Thyroid gland (tissue), 4 donors: ENCODE measurements at places on chromosomes 3 and 15. TPM values are rescaled to one million over a fixed set of nuclear protein-coding genes. Genes with fewer than 3 reads are reported as not detected.

Gene AHSG
- total RNA-seq = not detected

Gene TPRA1
- total RNA-seq = 47.5 TPM

Gene ATP2B2
- total RNA-seq = 0.15 TPM

Gene KBTBD8
- total RNA-seq = 0.92 TPM

Gene IL16
- 10.1 TPM for total RNA-seq

Gene SLC28A2
- total RNA-seq = not detected

Gene SNRPA1
- 97.5 TPM for total RNA-seq

Gene APOD
- total RNA-seq = 500 TPM

Gene TJP1
- total RNA-seq = 107 TPM

DNA sequence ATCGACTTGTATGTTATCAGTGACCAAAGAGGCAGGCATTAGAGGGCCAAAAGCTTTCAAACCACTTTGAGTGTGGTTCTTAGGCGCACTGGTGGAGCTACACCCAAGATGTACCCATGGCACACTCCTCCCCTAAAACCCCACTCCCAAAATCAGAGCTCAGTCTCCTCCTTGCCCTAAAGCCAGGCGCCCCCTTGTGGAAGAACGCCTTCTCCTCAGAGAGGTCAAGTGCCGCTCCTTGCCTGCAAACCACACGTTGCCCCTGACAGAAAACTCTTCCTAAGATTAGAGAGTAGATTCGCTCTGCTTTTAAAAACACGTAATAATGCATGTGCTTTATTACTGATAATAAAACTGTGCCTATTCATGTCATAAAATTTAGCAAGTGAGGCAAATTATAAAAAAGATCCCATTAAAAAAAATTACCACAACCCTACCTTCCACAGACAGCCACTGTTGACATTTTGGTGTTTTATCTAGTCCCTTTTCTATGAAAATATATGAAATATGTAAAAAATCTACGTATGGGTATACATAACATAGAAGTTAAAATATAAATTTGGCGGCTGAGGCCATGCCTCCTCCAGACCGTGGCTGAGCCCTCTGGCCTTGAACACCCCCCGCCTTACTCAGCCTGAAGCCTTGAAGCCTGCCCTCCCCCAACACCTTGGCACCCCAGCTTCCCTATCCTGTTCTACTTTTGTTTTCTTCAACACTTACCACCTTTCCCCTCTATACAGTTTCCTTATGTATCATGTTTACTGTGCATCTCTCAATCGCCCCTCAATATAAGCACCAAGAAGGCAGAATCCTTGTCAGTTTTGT, 33.5 kb downstream of the BCL2L10 start:
- H3K4me3 ChIP-seq = no peak overlapping the region
- no peak overlapping the region for H3K27ac ChIP-seq
- peak; percentile 83 for DNase-seq
- no peaks in the 10 kb centered on the region for H3K4me1 ChIP-seq
- no peaks in the 10 kb centered on the region for H3K27me3 ChIP-seq

- H3K27ac ChIP-seq = no peak overlapping the region
- no peaks in the 10 kb centered on the region for H3K4me1 ChIP-seq
- H3K27me3 ChIP-seq = no peaks in the 10 kb centered on the region
- DNase-seq = no peak
- no peak overlapping the region for H3K4me3 ChIP-seq
These were observed 276.0 kb downstream of the MFSD1 start for GRCh38 chr3:159077860-159078259.

DNA sequence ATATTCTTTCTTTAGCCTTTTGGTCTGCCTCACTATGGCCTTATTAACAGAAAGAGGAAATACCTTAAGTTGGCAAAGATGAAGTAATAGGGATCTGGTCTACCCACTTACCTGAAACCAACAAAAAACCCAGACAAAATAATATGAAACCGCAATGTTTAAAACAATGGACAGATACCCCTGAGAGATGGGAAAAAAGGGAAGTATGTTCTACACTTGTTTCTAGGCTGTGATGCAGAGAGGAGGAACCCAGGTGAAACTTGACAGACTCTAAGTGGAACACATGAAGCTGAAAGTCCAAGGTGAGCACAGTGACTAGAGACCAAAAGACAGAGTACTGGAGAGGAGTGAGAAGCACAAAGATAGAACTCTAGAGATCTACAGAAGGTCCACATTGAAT, 78.4 kb downstream of the NR2E3 start:
- no peaks in the 10 kb centered on the region for H3K4me1 ChIP-seq
- H3K36me3 ChIP-seq = peaks cover 9% of the 10 kb centered on the region
- H3K27me3 ChIP-seq = no peaks in the 10 kb centered on the region
- H3K27ac ChIP-seq = no peak overlapping the region

DNA sequence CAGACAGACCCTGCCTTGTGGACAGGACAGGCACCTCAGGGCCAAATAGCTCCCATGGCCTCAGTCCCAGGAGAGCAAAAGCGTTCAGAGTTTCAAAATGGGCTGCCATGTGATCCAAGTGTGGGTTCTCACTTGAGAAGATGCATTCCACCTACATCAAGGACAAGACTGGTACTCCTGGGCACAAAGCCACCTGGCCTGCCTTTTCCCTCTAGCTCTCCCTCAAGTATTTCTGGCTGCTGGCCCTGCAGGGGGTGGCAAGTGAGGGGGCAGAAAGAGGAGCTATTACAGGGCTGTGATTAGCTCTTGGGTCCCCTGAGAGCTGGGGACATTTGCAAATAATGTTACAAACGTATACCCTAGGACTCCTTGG, 6.5 kb upstream of the COL7A1 start:
- peaks cover 89% of the 10 kb centered on the region for H3K36me3 ChIP-seq
- no peaks in the 10 kb centered on the region for H3K27me3 ChIP-seq
- DNase-seq = peak; percentile 73
- H3K4me3 ChIP-seq = no peak overlapping the region
- no peaks in the 10 kb centered on the region for H3K4me1 ChIP-seq
- H3K27ac ChIP-seq = no peak overlapping the region

DNA sequence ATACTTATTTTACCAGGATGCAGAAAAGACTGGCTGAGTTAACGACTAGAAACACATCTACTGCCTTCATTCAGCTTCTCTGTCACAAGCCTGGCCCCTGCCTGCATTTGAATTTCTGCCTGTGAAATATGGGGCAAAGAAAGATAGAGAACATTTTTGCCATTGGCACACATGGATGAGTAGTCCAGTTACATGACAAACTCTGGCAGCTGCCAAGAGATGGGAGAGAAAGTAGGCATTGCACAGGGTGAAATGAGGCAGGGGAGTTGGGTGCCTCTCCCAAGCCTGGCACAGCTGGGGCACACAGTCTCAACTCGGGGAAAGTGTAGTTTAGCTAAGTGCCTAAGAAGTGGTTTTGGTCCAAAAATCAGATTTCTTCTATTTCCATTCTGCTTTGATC, 24.0 kb downstream of the ANXA2 start:
- H3K36me3 ChIP-seq = peaks cover 7% of the 10 kb centered on the region
- H3K4me1 ChIP-seq = peaks cover 80% of the 10 kb centered on the region
- H3K27me3 ChIP-seq = no peaks in the 10 kb centered on the region
- peak overlapping the region; percentile 86 for H3K27ac ChIP-seq
- no peak for DNase-seq

- no peak overlapping the region for H3K27ac ChIP-seq
- H3K4me3 ChIP-seq = no peak overlapping the region
- peak; percentile 14 for DNase-seq
- no peaks in the 10 kb centered on the region for H3K36me3 ChIP-seq
- H3K4me1 ChIP-seq = no peaks in the 10 kb centered on the region
These were observed 95.4 kb downstream of the SRGAP3 start for GRCh38 chr3:9153904-9154619.

DNA sequence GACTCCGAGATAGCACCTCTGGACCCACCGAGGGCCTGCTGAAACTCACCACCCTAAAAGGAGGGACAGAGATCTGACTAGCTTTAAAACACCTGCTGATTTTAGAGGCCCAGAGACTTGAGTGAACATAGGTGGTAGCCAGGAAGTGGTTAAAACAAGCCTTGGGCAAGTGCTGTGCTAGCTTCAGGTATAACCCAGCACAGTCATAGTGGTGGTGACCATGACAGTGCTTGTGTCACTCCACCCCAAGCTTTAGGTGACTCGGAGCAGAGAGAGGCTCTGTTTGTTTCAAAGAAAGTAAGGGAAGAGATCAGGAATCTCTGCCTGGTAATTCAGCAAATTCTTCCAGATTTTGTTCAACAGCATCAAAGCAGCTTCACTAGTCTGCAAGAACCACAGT, 641.1 kb upstream of the BCHE start:
- H3K36me3 ChIP-seq = no peaks in the 10 kb centered on the region
- H3K4me1 ChIP-seq = no peaks in the 10 kb centered on the region

- no peak overlapping the region for H3K4me3 ChIP-seq
- H3K36me3 ChIP-seq = no peaks in the 10 kb centered on the region
- H3K27me3 ChIP-seq = no peaks in the 10 kb centered on the region
- peak overlapping the region; percentile 88 for H3K27ac ChIP-seq
These were observed 24.7 kb downstream of the LOXL1 start for GRCh38 chr15:73950831-73951561.

DNA sequence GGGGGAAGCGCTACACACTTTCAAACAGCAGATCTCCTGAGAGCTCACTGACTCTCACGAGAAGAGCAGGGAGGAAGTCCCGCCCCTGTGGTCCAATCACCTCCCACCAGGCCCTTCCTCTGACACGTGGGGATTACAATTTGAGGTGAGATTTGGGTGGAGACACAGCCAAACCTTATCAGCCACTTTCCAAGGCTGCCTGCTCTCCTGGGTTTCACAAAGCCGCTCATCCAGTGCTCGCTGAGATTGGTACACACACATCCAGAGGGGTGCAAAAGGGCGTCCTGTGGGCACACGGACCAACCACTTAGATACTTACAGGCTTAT, 23.1 kb downstream of the XXYLT1 start:
- no peaks in the 10 kb centered on the region for H3K36me3 ChIP-seq
- no peaks in the 10 kb centered on the region for H3K4me1 ChIP-seq
- H3K4me3 ChIP-seq = no peak overlapping the region
- no peaks in the 10 kb centered on the region for H3K27me3 ChIP-seq
- H3K27ac ChIP-seq = no peak overlapping the region

GRCh38 chr3:20324664-20325478, 138.9 kb upstream of the SGO1 start:
- no peaks in the 10 kb centered on the region for H3K36me3 ChIP-seq
- H3K27me3 ChIP-seq = no peaks in the 10 kb centered on the region
- no peak overlapping the region for H3K4me3 ChIP-seq
- no peak for DNase-seq
- H3K4me1 ChIP-seq = no peaks in the 10 kb centered on the region

GRCh38 chr3:1191026-1191425, 98.2 kb downstream of the CNTN6 start:
- no peak overlapping the region for H3K27ac ChIP-seq
- no peaks in the 10 kb centered on the region for H3K4me1 ChIP-seq
- H3K36me3 ChIP-seq = no peaks in the 10 kb centered on the region
- no peak for DNase-seq
- no peaks in the 10 kb centered on the region for H3K27me3 ChIP-seq

DNA sequence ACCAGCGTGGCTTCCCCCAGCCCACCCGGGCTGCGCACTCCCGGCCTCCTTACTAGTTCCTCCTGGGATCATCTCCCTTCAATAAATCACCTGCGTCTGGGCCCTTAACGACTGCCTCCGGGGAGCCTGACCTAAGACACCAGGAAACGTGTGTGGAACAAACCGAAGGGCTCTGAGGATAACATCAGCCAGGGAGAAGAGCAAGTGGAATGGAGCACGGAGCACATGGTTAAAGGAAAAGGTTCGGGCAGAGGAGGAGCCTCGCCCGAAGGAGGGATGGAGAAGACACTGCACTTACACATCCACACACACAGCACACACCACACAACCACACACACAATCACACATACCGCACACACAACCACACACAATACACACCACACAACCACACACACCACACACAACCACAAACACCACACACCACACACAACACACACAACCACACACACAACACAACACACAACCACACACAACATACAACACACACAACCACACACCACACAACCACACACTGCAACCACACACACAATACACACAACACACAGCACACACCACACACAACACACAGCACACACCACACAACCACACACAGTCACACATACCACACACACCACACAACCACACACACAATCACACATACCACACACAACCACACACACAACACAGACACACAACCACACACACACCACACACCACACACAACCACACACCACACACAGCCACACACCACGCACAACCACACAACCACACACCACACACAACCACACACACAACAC, 24.7 kb downstream of the CPN2 start:
- H3K27ac ChIP-seq = no peak overlapping the region
- H3K4me3 ChIP-seq = no peak overlapping the region
- no peaks in the 10 kb centered on the region for H3K36me3 ChIP-seq
- DNase-seq = no peak
- no peaks in the 10 kb centered on the region for H3K27me3 ChIP-seq

GRCh38 chr3:53801319-53801718, 44.9 kb downstream of the CHDH start:
- H3K4me3 ChIP-seq = no peak overlapping the region
- no peaks in the 10 kb centered on the region for H3K27me3 ChIP-seq
- no peak overlapping the region for H3K27ac ChIP-seq
- H3K36me3 ChIP-seq = no peaks in the 10 kb centered on the region
- peaks cover 14% of the 10 kb centered on the region for H3K4me1 ChIP-seq
- no peak for DNase-seq

- H3K27ac ChIP-seq = no peak within 1 kb of the TSS
- H3K4me3 ChIP-seq = no peak within 1 kb of the TSS
- DNase-seq = peak; percentile 64
- peaks cover 14% of the 10 kb centered on the region for H3K4me1 ChIP-seq
These were observed at the start of gene ACTC1 for GRCh38 chr15:34795267-34796081. TSS of gene ACTC1 (minus strand) at chr15:34795549. CDS start at chr15:34794808, 741 bp downstream.

GRCh38 chr3:156483961-156484787, 70.7 kb downstream of the SSR3 start:
- H3K27me3 ChIP-seq = no peaks in the 10 kb centered on the region
- no peak overlapping the region for H3K4me3 ChIP-seq
- peaks cover 36% of the 10 kb centered on the region for H3K4me1 ChIP-seq
- DNase-seq = peak; percentile 7
- no peaks in the 10 kb centered on the region for H3K36me3 ChIP-seq
- peak overlapping the region; percentile 67 for H3K27ac ChIP-seq
